Urothelium cell line (cell line): ENCODE measurements at places on chromosomes 16 and 17.

GRCh38 chr17:77126519-77126918, 14.2 kb upstream of the SEC14L1 start:
- DNase-seq = peak; percentile 86

- no peak for DNase-seq
These were observed 77.0 kb downstream of the TANGO6 start for GRCh38 chr16:68920349-68920748.

- no peak for DNase-seq
These were observed 79.6 kb upstream of the TOB1 start for GRCh38 chr17:50945779-50946222.

DNA sequence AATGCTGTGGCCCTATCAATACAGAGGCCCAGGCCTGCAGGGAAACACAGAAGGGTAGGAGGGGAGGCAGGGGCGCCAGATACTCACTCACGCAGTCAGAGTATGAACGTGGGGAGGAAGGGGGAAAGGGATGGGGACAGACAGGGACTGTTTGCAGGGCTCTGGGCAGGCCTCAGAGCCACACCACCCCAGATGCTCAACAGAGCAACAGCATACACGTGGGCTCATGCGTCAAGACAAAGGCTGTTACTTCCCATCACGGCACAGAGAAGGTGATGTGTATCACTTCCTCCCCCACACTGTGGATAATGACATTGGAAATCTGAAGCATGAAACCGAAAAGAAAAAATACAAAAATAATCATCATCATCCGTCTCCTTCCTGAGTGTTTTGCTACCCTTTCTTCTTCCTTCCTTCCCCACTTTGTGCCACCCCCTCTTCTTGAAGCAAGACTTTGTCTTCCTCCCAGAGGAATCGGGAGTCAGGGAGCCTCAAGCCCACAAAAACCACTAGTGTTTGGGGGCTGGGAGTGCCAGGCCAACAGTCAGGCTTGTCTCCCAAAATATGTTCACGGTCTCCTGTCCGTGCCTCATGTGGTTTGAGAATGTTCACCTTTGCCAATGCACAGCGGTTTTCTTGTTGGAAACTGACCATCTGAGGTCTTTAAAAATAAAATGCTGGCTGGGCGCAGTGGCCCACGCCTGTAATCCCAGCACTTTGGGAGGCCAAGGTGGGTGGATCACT, 20.1 kb downstream of the SLC39A11 start:
- DNase-seq = no peak
